Endodermal cell (in vitro differentiated cells): ENCODE measurements at places on chromosomes 7 and 10.
A peak's percentile ranks its signal among the peaks of the same experiment; 100 is the strongest.

DNA sequence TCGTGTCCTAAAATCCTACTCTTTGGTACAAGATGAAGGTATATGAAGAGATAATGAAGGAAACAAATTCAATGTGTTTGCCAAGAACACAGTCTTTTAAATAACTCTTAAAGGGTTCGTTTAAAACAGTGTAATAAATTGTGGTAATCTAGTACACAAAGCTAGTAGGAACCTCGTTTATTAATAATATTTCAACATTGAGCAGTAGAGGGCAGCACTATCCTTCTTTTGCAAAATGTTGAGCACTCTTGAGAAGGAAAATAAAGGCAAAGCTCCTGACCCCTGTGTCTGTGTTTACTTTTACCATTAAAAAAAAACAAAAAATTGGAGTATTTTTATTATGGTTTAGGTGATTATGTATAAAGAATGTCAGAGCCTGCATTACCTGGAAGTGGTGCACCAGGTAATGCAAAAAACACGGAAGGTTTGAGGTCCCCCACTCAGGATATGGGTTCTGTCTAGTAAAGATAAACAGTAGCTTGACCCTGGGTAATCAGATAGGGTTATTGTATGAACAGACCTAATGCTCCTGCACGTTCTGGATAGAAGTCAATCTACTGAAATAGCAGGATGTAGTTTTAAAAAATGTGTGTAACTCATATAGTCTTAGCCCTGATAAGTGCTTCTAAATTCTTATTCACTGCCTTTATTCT is 5.7 kb upstream of the GOT1 start:
- no peak for DNase-seq

- DNase-seq, result no peak
Observed at GRCh38 chr10:29804025-29804852, 169.5 kb upstream of the SVIL start.

DNA sequence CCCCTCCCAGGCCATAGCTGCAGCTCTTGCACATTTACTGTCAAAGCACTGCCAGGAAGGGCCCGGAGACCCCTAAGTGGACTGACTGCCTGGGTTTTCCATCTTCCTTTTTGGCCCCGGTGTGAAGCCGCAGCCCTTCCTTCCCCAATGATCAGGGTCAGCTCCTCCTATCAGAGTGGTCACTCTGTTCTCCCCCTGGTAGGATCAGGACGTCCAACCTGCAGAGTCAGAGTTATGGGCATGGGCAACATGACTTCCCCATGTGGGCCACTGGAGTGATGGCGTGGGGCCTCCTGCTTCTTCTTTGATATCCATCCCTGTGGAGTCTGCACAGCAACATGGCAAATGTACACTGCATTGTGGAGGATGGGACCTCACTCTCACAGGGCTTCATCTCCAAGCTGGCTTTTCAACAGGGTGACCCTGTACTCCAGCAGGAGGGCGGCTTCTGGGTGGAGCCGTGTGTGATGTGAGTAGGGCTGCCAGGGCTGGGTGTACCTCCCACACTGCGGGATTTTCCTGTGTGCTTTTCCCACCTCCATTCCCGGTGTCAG is 6.4 kb upstream of the RAMP3 start:
- DNase-seq, result peak; percentile 27

DNA sequence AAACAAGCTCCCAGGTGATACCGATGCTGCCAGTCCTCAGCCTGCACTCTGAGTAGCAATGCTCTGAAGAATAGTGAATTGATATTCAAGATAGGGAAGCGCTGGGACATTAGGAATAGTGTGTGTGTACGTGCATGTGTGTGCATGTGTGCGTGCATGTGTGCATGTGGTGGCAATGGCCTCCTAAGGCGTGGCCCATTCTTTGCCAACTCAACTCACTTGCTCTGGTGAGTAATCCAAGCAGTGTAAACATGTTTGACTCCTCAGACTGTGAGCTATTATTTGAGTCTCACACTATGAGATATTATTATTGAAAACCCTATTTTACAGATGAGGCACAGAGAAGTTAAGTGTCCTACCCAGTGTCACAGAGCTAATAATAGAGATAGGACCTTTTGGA is 186.6 kb downstream of the RAB11FIP2 start:
- DNase-seq, result no peak

DNA sequence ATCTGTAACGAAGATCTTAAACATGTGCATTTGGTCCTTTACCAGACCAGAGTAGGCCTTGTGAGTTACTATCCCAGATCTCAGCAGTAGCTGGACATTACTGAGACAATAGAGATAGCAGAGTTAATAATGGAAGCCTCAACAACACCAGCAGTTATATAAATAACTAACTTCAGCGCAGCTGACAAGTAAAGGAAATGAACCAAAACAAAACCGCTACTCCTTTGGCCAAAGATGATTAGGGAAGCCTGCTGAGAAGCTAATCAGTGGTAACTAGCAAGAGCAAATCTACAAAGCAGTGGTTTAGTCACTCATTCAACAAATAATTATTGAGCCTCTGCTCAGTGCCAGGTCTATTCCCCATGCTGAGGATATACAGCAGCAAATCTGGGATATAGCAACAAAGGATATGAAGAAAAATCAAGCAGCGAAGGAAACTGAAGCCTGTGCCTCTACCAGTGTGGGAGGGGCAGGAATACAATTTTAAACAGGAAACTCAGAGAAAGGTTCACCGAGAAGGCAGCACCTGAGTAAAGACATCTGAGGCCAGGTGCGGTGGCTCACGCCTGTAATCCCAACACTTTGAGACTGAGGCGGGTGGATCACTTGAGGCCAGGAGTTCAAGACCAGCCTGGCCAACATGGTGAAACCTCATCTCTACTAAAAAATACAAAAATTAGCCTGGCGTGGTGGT is 103.6 kb downstream of the ELMO1 start:
- DNase-seq, result peak; percentile 51

GRCh38 chr10:110365356-110366143 is 60.8 kb upstream of the SMNDC1 start:
- DNase-seq, result no peak
